ENCODE measurements at places on chromosomes 4 and X. TPM values are rescaled to one million over a fixed set of nuclear protein-coding genes. Genes with fewer than 3 reads are reported as not detected.

- no peak for DNase-seq
Measured at GRCh38 chrX:130197464-130197863, 25.7 kb downstream of the RAB33A start.

KLKB1 gene
- polyA plus RNA-seq, result not detected

DNA sequence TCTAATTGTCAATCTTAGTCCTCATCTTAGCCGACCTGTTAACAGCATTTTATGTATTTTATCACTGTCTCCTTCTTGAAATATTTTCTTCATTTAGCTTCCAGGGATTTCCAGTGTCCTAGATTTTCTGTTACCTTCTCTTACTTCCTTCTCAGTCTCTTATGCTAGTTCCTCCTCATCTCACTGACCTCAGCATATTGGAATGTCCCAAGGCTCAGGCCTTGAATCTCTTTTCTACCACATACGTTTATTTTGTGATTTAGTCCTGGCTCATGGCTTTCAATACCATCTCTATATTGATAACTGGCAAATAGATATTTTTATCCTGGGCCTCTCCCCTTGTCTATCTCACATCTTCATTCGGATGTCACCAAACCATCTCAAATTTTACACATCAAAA is 61.1 kb downstream of the IQCM start:
- no peak for DNase-seq

CEP44 gene
- 15.7 TPM for polyA plus RNA-seq

BTC gene
- 2.4 TPM for polyA plus RNA-seq

DNA sequence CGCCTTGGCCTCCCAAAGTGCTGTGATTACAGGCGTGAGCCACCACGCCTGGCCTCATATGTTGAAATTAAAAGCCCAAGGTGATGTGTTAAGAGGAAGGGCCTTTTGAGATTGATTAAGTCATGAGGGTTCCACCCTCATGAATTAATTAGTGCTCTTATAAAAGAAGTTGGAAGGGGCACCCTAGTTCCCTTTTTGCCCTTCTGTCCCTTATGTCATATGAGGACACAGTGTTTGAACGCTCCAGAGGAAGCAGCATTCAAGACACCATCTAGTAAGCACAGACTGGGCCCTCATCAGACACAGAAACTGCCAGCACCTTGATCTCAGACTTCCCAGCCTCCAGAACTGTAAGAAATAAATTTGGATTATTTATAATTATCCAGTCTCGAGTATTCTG is 5.1 kb upstream of the APLN start:
- no peak for DNase-seq

DNA sequence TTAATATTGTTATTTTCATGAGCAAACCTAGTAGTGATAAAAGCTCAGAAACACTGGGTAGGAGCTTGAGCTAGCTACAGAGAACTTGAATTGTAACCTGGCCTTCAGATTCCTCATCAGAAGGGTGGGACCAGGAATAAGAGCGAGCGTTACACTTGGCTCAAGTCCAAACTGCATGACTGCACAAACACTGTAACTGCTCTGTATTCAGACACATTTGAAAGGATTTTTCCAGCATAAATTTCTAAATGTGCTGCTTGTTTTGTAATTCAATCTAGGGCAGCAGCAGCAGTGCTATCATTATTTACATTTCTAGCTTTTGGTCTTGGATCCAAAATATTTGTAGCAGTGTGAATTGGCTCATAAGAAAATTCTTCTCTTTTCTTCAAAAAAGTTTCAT is 133.0 kb upstream of the TMLHE start:
- DNase-seq, result peak; percentile 28

- no peak for DNase-seq
Measured at GRCh38 chr4:53044651-53044960, 182.5 kb downstream of the RASL11B start.

DNA sequence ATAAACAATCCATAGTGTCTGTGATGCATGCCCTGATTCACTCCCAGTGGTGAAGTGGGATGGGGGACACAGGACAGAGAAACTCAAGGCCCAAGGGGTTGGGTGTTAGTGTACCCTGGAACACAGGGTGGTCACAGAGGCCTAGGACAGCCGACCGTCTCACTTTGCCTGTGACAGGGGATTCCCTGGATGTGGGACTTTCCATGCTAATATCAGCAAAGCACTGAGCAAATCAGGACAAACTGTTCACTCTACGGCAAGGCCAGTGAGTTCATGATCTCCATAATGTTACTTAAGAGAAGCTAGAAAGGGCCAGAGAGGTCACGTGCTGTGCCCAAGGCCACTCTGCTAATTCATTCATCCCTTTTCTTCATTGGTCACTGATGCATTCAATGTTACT is 158.7 kb upstream of the RBPJ start:
- no peak for DNase-seq

FRMPD4 gene
- 1.0 TPM for polyA plus RNA-seq

GRCh38 chr4:35541888-35542213 is 702.5 kb downstream of the ARAP2 start:
- DNase-seq, result no peak

- no peak for DNase-seq
Measured at GRCh38 chr4:4663028-4663427, 121.2 kb upstream of the STX18 start.

STAP1 gene
- polyA plus RNA-seq, result 0.22 TPM
